Mesendoderm (in vitro differentiated cells): ENCODE measurements at places on chromosomes 1 and 21.

GRCh38 chr1:236685917-236686814, at the start of gene ACTN2:
ACTN2 (plus strand) TSS chr1:236686499; CDS start chr1:236686674, 175 bp downstream.
- no peaks in the 10 kb centered on the region for H3K36me3 ChIP-seq
- H3K27me3 ChIP-seq: peaks cover 6% of the 10 kb centered on the region
- peaks cover 4% of the 10 kb centered on the region for H3K4me1 ChIP-seq
- no peak within 1 kb of the TSS for H3K27ac ChIP-seq
- peak; percentile 65 for DNase-seq

GRCh38 chr1:37353871-37354270, 120.5 kb upstream of the ZC3H12A start:
- no peak overlapping the region for H3K4me3 ChIP-seq
- H3K36me3 ChIP-seq: no peaks in the 10 kb centered on the region
- no peaks in the 10 kb centered on the region for H3K4me1 ChIP-seq
- DNase-seq: no peak
- H3K27me3 ChIP-seq: no peaks in the 10 kb centered on the region

DNA sequence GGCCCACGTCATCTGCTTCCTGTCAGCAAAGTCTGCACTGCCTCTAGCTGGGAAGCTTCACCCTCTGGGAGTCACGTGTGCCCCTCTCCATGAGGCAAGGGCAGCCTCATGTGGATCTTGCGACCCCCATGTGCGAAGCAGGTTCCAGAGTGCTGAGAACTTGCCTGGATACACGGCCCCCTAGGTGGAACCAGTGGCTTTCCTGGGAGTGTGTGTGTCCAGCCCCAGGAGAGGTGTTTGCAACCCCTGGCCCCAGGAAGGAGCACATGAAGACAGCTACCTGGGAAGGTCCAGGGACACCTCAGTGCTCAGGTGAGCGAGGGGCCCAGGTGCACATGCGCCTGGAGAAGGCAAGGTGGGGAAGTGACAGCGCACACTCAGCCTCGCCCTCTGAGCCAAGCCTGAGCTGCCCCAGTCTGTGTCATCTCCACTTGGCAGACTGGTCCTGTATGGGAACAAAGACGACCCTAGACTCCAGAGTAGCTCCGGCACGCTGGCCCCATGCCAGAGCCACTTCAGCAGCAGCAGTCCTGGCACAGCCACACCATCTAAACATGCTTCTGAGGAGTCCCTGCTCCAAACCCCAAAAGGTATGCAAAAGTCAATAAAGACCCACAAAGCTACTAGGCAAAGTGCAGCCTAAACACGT, 8.9 kb downstream of the LSS start:
- no peak overlapping the region for H3K27ac ChIP-seq
- H3K4me1 ChIP-seq: no peaks in the 10 kb centered on the region
- no peak overlapping the region for H3K4me3 ChIP-seq
- peaks cover 5% of the 10 kb centered on the region for H3K36me3 ChIP-seq

DNA sequence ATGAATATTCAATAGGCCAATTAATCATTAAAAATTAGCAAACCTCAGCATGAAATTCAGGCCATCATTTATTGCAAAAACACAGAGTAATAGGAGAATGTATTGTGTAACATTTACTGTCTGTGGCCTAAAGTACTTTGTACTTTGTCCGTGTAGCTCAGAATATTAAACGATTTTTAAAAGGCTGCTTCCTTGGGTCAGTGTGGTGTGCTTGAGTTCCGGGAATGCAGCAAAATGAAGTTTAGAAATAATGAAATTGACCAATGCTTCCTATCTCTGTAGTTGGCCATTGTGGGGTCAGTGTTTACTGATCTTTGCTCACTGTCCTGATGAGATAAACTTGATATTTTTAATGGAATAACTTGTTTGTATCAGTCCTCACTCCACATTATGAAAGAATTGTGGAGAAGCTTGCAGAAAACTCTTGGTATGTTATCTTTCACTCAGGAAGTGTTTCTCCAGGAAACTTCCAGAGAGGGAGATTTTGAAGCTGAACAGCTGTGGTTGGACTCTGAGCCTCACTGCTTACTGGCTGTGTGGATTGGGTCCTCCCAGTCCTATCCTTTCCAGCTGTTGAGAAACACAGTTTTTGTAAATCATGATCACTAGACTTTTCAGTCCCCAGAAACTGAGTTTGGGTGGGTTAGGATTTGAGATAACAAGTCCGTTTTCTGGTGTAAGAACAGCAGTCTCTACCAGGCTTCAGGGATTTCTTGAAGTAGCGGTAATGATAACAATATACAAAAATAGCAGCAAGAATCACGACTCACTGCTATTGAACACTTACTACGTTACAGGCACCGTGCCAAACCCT, 19.2 kb upstream of the MTARC1 start:
- no peaks in the 10 kb centered on the region for H3K4me1 ChIP-seq
- H3K36me3 ChIP-seq: no peaks in the 10 kb centered on the region
- no peak overlapping the region for H3K27ac ChIP-seq
- DNase-seq: no peak

- no peak overlapping the region for H3K4me3 ChIP-seq
- no peaks in the 10 kb centered on the region for H3K36me3 ChIP-seq
- H3K27ac ChIP-seq: no peak overlapping the region
- no peaks in the 10 kb centered on the region for H3K4me1 ChIP-seq
These were observed 145.0 kb downstream of the DHRS3 start for GRCh38 chr1:12472798-12473551.

- no peak for DNase-seq
- no peaks in the 10 kb centered on the region for H3K4me1 ChIP-seq
- H3K27me3 ChIP-seq: no peaks in the 10 kb centered on the region
- H3K27ac ChIP-seq: no peak overlapping the region
These were observed 80.5 kb upstream of the KIF26B start for GRCh38 chr1:245074232-245074747.

- H3K27ac ChIP-seq: no peak overlapping the region
- H3K36me3 ChIP-seq: no peaks in the 10 kb centered on the region
- H3K4me1 ChIP-seq: no peaks in the 10 kb centered on the region
- no peaks in the 10 kb centered on the region for H3K27me3 ChIP-seq
These were observed 26.0 kb upstream of the ZRANB2 start for GRCh38 chr1:71106658-71107322.

GRCh38 chr1:55313903-55314302, 98.7 kb upstream of the USP24 start:
- H3K27ac ChIP-seq: no peak overlapping the region
- no peak overlapping the region for H3K4me3 ChIP-seq
- H3K27me3 ChIP-seq: no peaks in the 10 kb centered on the region
- H3K36me3 ChIP-seq: no peaks in the 10 kb centered on the region

GRCh38 chr1:205224736-205225135, 3.0 kb upstream of the TMCC2 start:
- H3K27ac ChIP-seq: no peak overlapping the region
- no peaks in the 10 kb centered on the region for H3K27me3 ChIP-seq
- no peak overlapping the region for H3K4me3 ChIP-seq
- no peaks in the 10 kb centered on the region for H3K36me3 ChIP-seq

GRCh38 chr1:247180581-247180980, 8.8 kb upstream of the ZNF124 start:
- no peaks in the 10 kb centered on the region for H3K36me3 ChIP-seq
- no peak overlapping the region for H3K4me3 ChIP-seq
- H3K27ac ChIP-seq: no peak overlapping the region
- H3K27me3 ChIP-seq: no peaks in the 10 kb centered on the region

DNA sequence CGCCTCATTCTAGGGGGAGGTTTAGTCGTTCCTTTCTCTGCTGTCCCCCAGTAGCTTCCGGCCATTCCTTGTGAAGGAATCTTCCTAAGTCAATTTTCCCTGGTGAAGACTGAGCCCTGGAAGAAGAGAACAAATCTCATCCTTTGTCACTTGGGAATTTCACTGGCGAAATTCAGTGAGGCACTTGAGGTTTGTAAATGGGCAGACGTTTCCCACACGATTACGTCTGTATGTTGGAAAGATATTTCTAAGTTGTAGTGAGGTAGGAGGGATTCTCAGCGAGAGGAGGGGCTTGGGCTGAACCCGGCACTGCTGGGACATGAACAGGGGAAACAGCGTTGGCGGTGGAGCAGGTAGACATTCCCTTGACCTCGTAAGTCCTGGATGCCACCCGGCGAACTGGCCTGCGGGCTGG, 47.2 kb downstream of the GALNT2 start:
- H3K4me3 ChIP-seq: no peak overlapping the region
- no peaks in the 10 kb centered on the region for H3K27me3 ChIP-seq
- no peaks in the 10 kb centered on the region for H3K4me1 ChIP-seq
- H3K36me3 ChIP-seq: no peaks in the 10 kb centered on the region

- H3K4me1 ChIP-seq: no peaks in the 10 kb centered on the region
- no peaks in the 10 kb centered on the region for H3K27me3 ChIP-seq
- H3K4me3 ChIP-seq: no peak overlapping the region
- no peak overlapping the region for H3K27ac ChIP-seq
- no peak for DNase-seq
These were observed 29.0 kb downstream of the TP73 start for GRCh38 chr1:3681231-3681897.

- peaks cover 14% of the 10 kb centered on the region for H3K4me1 ChIP-seq
- H3K27ac ChIP-seq: no peak overlapping the region
- no peaks in the 10 kb centered on the region for H3K36me3 ChIP-seq
These were observed 62.5 kb downstream of the PEX14 start for GRCh38 chr1:10537082-10537766.

- H3K27ac ChIP-seq: no peak overlapping the region
- no peaks in the 10 kb centered on the region for H3K4me1 ChIP-seq
- DNase-seq: no peak
These were observed 21.9 kb upstream of the PLEKHG5 start for GRCh38 chr1:6513320-6513801.

DNA sequence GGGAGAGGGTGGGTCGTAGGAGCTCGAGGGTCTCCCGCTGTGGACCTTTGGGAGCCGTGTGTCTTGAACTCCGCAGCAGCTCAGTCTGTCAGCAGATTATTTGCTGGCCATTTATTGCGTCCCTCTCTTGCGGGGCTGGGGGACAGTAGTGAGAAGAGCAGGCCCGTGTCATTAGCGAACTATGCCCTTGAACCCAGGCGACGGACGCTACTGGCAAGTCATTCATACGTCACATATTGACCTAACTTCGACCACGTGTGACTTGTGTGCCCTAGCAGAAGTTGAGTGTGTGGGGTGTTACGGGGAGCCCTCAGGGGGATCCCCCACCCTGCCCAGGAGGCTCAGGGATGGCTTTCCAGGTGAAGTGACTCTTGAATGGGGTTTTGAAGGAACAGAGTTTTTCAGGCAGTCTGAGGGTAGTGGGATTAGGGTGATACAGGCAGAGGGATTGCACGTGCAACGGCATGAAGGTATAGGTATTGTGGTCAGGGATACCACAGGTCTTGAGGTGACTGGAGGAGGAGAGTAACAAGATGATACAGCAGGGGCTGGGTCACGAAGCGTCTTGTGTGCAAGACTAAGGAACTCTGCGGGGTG, 13.0 kb downstream of the RCC1 start:
- H3K4me3 ChIP-seq: peak overlapping the region; percentile 82
- no peaks in the 10 kb centered on the region for H3K36me3 ChIP-seq
- H3K4me1 ChIP-seq: peaks cover 5% of the 10 kb centered on the region
- DNase-seq: peak; percentile 79

DNA sequence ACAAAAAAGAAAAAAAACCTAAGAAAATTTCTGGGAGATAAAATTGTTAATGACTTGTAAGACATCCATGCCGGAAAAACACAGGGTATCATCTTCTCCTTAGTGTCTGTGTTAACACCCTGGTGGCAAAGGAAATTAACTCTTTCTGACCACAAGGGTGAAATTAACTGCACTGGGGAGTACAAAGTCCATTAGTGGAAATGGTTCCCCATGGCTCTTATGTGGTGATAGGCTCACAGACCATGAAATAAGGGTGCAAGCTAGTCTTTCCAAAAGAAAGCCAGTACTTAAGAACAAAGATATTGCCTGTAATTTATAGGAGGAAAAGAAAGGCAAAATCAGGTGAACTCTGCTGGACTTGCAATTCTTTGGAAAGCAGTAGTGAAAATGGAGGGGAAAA, 185.4 kb downstream of the LRRIQ3 start:
- H3K36me3 ChIP-seq: no peaks in the 10 kb centered on the region
- no peak for DNase-seq
- no peak overlapping the region for H3K27ac ChIP-seq
- H3K4me3 ChIP-seq: no peak overlapping the region
- no peaks in the 10 kb centered on the region for H3K4me1 ChIP-seq

GRCh38 chr21:39882151-39882838, 15.1 kb downstream of the PCP4 start:
- no peak overlapping the region for H3K4me3 ChIP-seq
- no peaks in the 10 kb centered on the region for H3K27me3 ChIP-seq
- H3K4me1 ChIP-seq: no peaks in the 10 kb centered on the region

DNA sequence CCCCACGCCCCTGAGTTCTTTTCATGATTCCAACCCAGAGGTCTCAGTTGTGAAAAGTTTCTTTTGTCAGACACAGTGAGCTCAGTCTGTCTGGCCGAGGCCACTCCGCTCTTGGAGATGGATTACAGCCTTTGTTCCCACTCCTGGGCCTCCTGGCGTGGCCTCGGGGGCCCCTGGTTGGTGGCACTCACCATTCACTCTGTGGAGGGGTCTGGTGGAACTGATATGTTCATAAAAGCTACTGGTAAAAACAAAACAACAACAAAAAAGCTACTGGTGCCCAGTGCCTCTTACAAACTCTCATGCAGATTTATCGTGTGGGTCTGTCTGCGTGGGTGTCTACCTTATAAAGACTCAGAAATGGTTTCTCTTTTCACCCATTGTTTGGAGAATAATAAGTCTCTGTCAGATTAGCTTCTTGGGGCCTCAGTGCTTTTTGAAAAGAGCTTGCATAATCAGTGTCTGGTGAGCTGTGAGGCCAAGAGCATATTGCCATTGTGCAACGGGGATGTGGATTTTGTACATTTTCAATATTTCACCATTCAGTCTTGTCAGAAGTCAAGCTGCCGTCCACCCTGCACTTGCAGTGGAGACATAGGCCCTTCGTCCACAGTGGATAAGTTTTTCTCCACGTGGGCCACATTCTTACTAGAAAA, 86.7 kb downstream of the GALNT2 start:
- no peaks in the 10 kb centered on the region for H3K4me1 ChIP-seq
- no peak for DNase-seq
- H3K4me3 ChIP-seq: no peak overlapping the region
- no peaks in the 10 kb centered on the region for H3K27me3 ChIP-seq

DNA sequence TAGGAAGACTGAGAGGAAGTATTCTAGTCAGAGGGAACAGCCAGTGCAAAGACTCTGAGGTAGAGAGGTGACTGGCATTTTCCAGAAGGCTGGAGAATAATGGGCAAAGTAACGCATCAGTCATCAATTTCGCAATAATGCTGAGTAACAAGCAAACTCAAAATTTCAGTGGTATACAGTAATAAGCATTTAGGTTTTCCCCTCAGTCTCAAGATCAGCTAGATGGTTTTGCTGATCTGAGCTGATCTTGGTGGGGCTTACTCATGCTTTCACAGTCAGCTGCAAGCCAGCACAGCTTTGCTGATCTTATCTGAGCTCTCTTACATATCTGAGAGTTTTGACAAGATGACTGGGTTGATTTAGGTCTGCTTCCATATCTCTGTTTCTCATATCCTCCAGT, 108.7 kb downstream of the TSEN15 start:
- H3K4me3 ChIP-seq: no peak overlapping the region
- DNase-seq: peak; percentile 79
- no peak overlapping the region for H3K27ac ChIP-seq
- H3K36me3 ChIP-seq: no peaks in the 10 kb centered on the region

GRCh38 chr1:161200421-161200991, 1.7 kb upstream of the ADAMTS4 start:
- H3K27ac ChIP-seq: no peak overlapping the region
- H3K27me3 ChIP-seq: no peaks in the 10 kb centered on the region
- peaks cover 32% of the 10 kb centered on the region for H3K4me1 ChIP-seq

- no peak overlapping the region for H3K27ac ChIP-seq
- no peak for DNase-seq
- H3K27me3 ChIP-seq: no peaks in the 10 kb centered on the region
- no peaks in the 10 kb centered on the region for H3K36me3 ChIP-seq
These were observed 471.6 kb upstream of the ADGRL4 start for GRCh38 chr1:79478160-79478559.
